ENCODE measurements at places on chromosomes 13 and 19. TPM values are rescaled to one million over a fixed set of nuclear protein-coding genes. Genes with fewer than 3 reads are reported as not detected.
A peak's percentile ranks its signal among the peaks of the same experiment; 100 is the strongest.

DNA sequence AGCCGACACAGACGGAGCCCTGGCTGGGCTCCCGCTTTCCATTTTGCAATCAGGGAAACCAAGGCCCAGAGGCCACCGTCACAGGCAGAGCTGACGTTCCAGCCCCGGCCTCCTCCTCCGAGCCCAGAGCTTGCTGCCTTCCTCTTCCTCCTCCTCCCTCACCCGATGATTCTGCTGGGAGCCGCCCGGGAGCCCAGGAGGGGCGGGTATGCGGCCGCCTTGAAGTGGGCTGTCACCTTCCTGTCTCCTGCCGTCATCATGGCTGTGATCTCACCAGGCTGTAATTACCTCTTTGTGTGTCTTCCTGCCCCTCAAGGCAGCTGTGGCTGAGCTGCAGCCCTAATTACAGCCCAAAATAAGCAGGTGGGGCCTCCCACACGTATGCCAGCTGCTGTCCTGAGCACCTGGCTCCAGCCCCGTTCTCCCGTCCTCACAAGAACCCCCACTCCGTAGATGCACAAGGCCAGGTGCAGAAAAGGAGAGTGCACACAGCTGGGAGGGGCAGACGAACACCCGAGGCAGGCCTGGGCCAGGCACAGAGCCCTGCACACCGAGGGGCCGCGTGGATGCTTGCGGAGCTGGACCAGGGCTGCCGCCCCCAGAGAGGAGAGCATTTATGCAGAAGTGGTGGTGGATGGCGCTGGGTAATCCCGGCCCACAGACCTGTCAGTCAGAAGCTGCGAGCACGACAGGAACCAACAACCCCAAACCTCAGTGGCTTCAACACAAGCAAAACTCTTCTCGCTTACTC is 4.0 kb downstream of the TPGS1 start:
- H3K4me3 ChIP-seq: no peak overlapping the region
- no peaks in the 10 kb centered on the region for H3K27me3 ChIP-seq
- DNase-seq: peak; percentile 56
- H3K36me3 ChIP-seq: no peaks in the 10 kb centered on the region
- no peak overlapping the region for H3K27ac ChIP-seq

- H3K27ac ChIP-seq: peak overlapping the region; percentile 86
- H3K27me3 ChIP-seq: no peaks in the 10 kb centered on the region
- H3K4me1 ChIP-seq: no peaks in the 10 kb centered on the region
- no peak overlapping the region for H3K4me3 ChIP-seq
- no peak for DNase-seq
- no peaks in the 10 kb centered on the region for H3K36me3 ChIP-seq
These were observed 7.5 kb upstream of the SBNO2 start for GRCh38 chr19:1181606-1182005.

DNA sequence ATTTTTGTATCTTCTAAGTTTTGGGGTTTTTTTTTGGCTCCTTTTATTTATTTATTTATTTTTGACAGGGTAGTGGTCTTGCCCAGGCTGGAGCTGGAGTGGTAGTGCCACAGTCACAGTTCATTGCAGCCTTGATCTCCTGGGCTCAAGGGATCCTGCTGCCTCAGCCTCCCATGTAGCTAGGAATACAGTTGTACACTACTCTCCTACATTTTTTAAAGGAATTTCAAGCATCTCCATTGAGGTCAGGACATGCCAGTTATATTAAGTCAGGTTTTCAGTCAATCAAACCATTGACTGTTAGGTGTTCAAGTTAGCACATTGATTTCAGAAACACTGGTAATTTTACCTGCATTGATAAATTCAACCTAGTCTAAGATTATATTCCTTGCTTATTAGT is 480.5 kb upstream of the SPRY2 start:
- DNase-seq: no peak
- H3K27me3 ChIP-seq: no peaks in the 10 kb centered on the region
- H3K36me3 ChIP-seq: no peaks in the 10 kb centered on the region
- no peak overlapping the region for H3K4me3 ChIP-seq
- no peak overlapping the region for H3K27ac ChIP-seq

GRCh38 chr13:62556978-62557377 is 1141.3 kb upstream of the PCDH20 start:
- no peak overlapping the region for H3K4me3 ChIP-seq
- DNase-seq: no peak
- no peaks in the 10 kb centered on the region for H3K27me3 ChIP-seq

Gene SLC6A16
- total RNA-seq: 3.7 TPM

Gene ZNF304
- total RNA-seq: 13.8 TPM

Gene NFIX
- 65.0 TPM for total RNA-seq

Gene CGB5
- not detected for total RNA-seq

Gene ATP7B
- 5.7 TPM for total RNA-seq

Gene GRIK5
- total RNA-seq: 16.2 TPM
